ENCODE measurements at places on chromosomes 4 and X.

GRCh38 chrX:133440081-133440796 is 24.9 kb upstream of the GPC4 start:
- no peak for DNase-seq

GRCh38 chr4:185597532-185598188 is 62.4 kb upstream of the PDLIM3 start:
- DNase-seq = peak; percentile 75

- no peak for DNase-seq
These were observed 372.4 kb upstream of the SLIT2 start for GRCh38 chr4:19879330-19879729.

- DNase-seq = no peak
These were observed 42.1 kb upstream of the SPINK2 start for GRCh38 chr4:56863441-56864139.

- DNase-seq = no peak
These were observed 23.3 kb upstream of the ARX start for GRCh38 chrX:25039036-25039435.

DNA sequence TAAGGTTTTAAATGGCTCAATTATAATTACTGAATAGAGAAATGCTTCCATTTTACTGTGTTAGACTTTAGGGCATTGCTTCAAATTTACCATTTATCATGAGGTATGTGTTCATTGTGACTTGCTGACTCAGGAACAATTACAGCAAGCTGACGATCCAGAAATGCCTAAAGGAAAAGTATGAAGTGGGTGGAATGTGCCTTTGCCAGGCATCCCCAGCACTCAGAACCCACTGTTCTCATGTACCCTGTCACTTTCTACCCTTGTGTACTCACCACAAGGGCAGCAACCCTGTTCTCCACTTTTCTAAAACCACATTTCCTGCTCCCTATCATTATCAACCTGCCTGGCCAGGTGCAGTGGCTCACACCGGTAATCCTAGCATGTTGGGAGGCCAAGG is 41.5 kb downstream of the QRFPR start:
- no peak for DNase-seq

GRCh38 chr4:19224820-19225219 is 1026.9 kb upstream of the SLIT2 start:
- DNase-seq = no peak
